A549 treated with Mapracorat at 1 μM for 4 hours (cell line): ENCODE measurements at places on chromosomes 6 and 20. TPM values are rescaled to one million over a fixed set of nuclear protein-coding genes. Genes with fewer than 3 reads are reported as not detected.

EFCAB8 gene
- not detected in 5 replicates for total RNA-seq

LST1 gene
- 0.16 to 0.36 TPM in 2 of 5 replicates, not detected in the others for total RNA-seq

XKR7 gene
- total RNA-seq: 0.01 to 0.02 TPM in 2 of 5 replicates, not detected in the others

LHFPL5 gene
- 0.12 to 0.28 TPM in 2 of 5 replicates, not detected in the others for total RNA-seq
